ENCODE measurements at places on chromosomes 6 and 20.

GRCh38 chr6:37149745-37150144 lies 20.2 kb upstream of the PIM1 start:
- DNase-seq, result no peak

- DNase-seq, result no peak
Measured at GRCh38 chr6:158049055-158050028, 67.7 kb downstream of the SYNJ2 start.

DNA sequence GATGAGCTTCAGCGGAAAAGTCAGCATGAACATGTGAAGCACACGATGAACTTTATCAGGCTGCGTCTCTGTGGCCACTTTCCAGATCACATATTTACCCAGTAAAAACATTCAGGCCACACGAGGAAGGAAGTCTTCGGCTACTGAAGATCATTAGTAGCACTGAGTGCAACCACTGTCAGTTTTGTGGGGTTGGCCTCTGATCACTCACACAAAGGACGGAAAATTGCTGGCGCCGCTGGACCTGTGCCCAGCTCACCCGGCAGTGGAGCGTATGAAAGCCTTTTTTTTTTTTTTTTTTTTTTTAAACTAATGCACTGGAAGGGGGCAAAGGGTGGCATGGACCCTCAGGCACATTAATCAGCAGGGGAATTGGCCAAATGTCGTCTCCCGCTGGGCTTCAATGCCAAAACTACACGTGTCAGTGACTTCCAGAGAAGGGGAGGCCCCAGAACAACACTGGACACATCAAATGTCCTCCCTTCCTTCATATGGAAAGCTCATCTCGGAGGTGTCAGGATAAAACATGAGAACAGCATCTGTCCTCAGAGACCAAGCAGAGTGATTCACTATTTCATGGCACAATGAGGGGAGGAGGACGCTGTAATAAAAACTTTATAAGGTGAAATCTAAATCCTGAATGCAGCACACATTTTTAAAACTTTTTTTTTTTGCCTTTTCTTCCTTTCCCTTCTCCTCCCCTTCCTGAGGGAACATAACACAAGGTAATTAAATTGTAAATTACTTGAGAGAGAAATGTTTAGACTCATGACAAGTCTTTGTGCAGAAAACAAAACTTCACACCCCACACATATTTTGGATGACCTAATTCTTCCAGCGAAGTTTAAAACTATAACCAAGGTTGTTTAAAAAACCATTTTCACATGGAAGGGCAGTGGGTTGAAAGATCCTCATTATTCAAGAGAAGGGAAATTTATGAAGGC lies 223.4 kb downstream of the FOXC1 start:
- DNase-seq, result peak; percentile 76

DNA sequence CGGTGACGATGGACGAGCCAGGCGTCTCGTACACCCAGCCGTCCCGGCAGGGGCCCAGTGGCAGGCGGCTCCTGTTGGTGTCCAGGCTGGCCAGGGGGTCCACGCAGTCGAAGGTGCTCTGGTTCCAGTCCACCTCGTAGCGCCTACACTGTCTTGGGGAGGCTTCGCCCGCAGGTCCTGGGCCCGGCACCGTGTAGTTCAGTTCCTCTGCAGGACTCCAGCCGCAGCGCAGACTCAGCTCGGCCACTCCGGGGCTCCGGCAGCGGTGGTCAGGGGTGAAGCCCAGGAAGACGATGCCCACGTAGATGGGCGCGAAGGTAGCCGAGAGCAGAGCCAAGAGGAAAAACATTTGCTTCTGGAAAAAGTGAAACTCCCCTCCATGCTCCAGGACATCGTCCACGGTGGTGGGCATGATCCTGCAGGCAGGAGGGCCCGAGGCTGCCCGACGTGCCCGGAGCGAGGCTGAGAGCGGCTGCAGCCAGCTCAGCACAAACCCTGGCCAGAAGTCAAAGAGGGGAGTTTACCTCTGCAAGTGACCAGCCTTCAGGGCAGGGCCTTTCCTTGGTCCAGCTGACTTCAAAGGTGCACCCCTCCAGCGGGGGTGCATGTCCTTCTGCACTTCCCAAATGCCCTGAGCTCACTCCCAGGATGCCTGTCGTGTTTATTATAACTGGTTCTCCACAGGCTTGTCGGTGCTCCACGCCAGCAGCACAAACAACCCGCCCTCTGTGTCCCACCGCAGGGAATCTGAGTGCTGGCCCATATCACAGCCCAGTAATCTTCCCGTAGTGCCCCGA lies at the start of gene SLC22A2:
SLC22A2 (minus strand) TSS at position 476 of the 797 bp plus-strand sequence; CDS start at position 412, 64 bp downstream.
- no peak for DNase-seq

Measured in left renal cortex interstitium (tissue), 4 donors.